ENCODE measurements at places on chromosomes 4 and X.

GRCh38 chr4:81166458-81167160 lies 48.4 kb downstream of the PRKG2 start:
- DNase-seq = no peak

GRCh38 chrX:135975421-135975820 lies 1.6 kb upstream of the MMGT1 start:
- DNase-seq = no peak

DNA sequence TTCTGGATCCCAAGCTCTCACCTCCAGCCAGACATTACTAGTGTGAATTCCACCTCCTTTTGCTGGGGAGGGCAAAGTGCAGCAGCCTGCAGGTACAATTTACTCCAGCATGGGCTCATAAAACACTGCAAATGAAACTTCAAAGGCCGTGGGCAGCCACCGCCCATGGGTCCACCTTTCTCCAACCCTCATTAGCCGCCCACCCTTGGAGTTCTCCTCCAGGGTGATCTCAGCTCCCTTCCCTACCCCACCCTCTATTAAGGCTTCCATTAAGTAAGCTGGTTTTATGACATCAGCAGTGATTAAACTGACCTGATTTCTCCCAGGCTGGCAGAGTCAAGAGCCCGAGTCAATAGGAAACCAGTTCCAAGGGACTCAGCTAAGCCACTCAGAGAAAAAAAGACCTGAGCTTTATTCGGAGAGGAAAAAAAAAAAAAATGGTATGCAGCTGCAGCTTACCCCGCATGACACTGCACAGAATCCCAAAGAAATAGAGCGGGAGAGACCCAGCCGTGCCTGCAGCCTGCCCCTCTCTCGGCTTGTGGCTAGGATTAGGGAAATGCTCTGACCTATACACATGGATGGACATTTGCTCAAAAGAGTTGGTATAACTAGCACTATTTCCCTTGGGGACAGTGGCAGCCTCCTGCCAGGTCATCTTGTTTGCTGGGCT lies 319.6 kb downstream of the PTTG2 start:
- DNase-seq = no peak

DNA sequence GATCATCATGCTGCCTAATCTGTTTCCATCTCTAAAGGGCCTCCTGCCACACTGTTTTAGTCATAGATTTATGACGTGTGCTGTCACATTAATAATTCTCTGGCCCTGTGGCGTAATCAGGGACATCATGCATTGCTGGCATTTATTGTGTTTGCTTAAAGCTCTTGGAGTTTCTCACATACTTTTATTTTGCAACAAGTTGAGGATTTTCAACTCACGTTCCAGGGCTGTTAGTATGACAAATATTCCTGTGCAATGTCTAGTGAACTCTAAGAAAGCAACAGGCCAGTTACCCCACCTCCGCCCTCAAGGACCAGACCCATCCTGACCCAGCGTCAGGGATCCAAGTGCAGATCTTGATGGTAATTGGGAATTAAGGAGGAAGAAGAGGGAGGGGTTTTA lies 7.8 kb upstream of the PIGA start:
- DNase-seq = no peak

- no peak for DNase-seq
These were observed 2.6 kb downstream of the CXCL2 start for GRCh38 chr4:74096265-74096980.

GRCh38 chr4:37453281-37453998 lies 208.9 kb downstream of the NWD2 start:
- DNase-seq = peak; percentile 76

DNA sequence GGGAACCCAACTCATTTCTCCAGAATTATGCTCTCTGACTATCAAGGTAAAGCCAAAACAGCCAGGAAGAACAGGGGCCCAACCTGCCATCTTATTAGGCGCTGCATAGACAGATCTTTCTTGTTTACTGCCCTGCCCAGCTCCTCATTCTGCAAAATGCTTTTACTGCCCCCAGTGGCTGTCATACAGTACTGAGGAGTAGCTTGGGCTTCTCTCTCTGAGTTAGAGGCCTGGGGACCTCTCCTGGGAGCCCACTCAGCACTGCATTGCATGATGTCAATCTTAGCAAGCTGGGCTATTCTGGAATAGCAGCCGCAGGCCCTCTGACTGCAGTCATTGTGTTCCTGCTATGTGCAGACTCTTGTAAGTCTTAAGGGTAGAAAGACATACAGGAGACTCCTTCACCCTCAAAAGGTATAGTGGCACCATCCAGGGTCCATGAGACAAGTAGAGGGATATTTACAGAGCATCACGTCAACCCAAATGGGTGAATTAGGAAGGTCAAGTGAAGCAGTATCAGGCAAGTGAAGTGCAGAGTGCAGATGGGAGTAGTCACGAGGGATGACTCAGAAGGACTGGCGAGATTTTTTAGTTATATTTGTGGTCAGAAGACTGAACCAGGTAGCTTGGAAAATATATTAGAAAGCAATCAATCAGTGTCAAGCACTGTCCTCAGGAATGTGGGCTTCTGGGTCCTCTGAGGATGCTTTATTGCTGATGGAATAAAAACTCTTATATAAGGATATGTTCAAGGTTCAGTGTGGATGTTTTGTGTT lies 294.1 kb upstream of the SFRP2 start:
- DNase-seq = no peak

- no peak for DNase-seq
These were observed 84.2 kb upstream of the WDFY3 start for GRCh38 chr4:85050736-85051135.

DNA sequence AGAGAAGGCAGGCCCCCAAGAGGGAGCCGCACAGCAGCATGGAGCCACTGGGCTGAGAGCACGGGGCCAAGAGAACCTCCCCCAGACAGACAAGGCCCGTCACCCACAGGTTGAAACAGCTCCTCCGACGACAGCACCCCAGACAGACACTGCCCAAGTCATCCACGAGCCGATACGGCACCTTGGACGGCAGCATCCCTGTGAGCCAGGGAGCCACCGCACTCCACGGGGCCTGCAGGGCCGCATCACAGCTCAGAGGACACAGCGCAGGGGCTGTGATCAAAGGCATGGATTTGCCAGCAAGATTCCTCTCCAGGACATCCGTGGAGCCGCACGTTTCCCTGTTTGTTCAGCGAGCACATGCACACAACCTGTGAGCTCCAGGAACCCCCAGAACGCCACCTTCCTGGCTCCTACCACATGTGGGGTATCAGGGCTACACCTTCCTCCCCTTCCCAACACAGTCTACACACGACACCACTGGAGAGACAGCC lies 3.9 kb downstream of the CTBP1 start:
- DNase-seq = no peak

GRCh38 chrX:37817579-37817978 lies 29.8 kb downstream of the DYNLT3 start:
- no peak for DNase-seq

DNA sequence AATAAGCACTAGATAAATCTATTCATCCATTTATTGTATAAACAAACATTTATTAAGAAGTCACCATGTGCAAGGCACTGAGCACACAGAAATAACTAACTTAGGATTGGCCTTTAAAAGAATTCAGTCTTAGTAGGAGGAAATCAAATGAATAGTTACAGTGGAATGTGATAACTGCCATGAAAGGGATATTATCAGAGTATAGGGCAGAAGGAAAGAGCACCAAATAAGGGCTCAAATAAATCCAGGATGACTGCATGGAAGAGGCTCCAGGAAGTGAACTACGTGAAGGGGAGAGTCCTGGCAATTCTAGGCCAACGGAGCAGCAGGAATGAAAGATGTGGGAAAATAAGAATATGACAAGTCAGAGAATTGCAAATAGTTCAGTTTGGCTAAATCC lies 406.0 kb downstream of the INPP4B start:
- DNase-seq = no peak

DNA sequence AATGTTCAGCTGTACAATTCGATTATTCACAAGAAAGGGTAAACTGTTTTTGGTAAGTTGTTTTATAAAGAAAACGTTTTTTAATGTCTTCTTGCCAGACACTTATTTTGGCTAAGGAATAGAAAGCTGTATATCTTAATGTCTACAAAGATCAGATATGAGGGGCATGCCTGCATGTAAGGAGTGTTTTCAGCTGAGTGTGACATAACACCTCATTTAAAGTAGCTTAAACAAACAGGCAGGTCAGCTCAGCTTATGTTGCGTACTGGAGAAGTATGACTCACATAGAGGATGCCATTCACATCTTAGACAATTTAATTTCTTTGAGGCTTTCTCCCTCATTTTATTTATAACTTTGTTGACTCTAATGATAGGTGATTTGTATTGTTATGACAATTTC lies 30.4 kb downstream of the LAMTOR3 start:
- DNase-seq = no peak

- no peak for DNase-seq
These were observed 22.3 kb upstream of the SH3D19 start for GRCh38 chr4:151347490-151348235.

DNA sequence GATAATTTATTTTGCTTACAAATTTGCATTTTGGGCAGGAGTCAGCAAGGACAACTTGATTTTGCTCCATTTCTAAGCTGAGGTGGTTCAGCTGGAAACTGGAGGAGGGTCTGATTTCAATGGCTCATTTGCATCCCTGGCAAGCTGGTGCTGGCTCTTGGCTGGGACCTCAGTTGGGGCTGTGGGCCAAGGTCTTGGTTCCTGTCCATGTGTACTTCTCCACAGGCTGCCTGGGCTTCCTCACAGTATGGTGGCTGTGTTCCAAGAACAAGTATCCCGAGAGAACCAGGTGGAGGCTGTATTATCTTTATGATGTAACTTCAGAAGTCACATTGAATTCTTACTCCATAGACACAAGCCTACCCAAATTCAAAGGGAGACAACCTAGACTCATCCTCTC lies 77.0 kb upstream of the STX18 start:
- no peak for DNase-seq

- no peak for DNase-seq
These were observed 35.4 kb upstream of the HPGDS start for GRCh38 chr4:94378047-94378446.

- no peak for DNase-seq
These were observed 126.8 kb downstream of the RTL3 start for GRCh38 chrX:78532363-78532762.

GRCh38 chr4:183213996-183214395 lies 106.1 kb downstream of the CLDN22 start:
- no peak for DNase-seq

DNA sequence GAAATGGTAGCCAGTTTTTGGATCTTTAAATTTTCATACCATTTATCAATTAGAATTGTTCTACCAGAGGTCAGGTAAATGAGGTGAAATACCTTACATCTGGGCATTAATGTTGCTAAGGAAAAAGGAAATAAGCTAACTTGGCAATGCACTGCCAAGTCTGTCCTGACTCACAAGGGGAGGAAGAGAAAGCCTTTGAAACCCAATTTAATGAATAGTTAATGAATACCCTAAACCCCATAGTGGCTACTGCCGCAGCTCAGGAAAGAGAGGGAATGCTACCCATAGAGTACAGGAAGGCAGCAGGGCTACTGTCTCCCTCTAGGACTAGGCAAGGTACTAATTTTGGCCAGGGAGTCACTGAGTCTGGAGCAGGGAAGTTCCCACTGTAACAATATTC lies 16.8 kb upstream of the DHX15 start:
- no peak for DNase-seq

- DNase-seq = no peak
These were observed 102.9 kb downstream of the PCDH7 start for GRCh38 chr4:30822911-30823551.

- DNase-seq = no peak
These were observed 124.5 kb upstream of the PLAC1 start for GRCh38 chrX:134782796-134783195.

GRCh38 chr4:56414135-56414670 lies 21.2 kb downstream of the PPAT start:
- DNase-seq = no peak

DNA sequence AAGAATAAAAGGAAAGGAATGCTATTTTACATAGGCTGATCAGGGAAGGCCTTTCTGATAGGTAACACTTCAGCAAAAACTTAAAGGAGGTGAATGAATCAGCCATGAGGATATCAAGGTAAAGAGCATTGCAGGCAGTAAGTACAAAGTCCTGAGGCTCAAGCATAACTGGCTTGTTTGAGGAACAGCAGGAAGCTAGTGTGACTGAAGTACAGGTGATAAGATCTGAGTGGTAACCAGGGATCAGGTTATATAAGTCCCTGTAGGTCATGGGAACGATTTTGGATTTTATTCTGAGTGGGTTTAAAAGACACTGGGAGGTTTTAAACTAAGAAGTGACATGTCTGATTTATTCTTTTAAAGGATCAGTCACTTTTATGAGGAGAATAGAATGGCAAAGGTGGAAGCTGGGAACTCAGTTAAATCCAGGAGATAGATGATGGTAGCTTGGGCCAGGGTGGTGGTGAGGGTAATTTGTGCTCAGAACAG lies 47.1 kb upstream of the THOC2 start:
- DNase-seq = no peak

- no peak for DNase-seq
These were observed 580 bp downstream of the NAF1 start for GRCh38 chr4:163166041-163166579.

DNA sequence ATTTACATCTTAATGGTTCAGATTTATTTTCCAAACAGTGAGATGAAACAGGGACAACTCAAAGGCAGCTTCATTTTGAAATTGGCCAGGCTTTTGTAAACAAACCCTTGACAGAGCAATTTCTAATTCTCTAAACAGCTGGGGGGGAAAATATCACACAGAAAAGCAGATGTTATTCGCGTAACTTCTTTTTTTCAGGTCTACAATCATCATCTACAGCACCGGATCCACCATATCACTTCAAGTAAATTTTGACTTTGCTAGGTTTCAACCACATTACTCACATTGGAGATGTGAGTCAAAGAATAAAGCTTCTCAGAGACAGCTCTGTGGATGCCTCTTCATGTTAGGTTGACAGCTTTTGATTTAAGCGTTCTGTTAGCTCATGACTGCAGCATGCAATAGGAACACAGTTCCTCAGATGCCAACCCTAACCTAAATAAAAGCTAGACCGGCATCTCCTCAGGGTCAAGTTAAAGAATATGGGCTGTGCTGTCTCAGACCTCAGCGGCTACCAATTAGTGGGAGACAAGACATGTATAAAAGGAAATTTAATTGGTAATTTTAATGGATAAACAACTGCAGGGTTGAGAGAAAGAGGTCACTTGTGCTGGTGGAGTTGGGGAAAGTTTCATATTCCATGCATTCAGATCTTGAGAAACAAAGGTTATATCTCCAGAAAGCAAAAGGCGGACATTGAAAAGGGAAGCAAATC lies 26.8 kb downstream of the AMELX start:
- no peak for DNase-seq

GRCh38 chrX:139201924-139202323 lies 328.6 kb upstream of the F9 start:
- no peak for DNase-seq

GRCh38 chrX:22323541-22323940 lies 50.8 kb downstream of the CBLL2 start:
- no peak for DNase-seq

DNA sequence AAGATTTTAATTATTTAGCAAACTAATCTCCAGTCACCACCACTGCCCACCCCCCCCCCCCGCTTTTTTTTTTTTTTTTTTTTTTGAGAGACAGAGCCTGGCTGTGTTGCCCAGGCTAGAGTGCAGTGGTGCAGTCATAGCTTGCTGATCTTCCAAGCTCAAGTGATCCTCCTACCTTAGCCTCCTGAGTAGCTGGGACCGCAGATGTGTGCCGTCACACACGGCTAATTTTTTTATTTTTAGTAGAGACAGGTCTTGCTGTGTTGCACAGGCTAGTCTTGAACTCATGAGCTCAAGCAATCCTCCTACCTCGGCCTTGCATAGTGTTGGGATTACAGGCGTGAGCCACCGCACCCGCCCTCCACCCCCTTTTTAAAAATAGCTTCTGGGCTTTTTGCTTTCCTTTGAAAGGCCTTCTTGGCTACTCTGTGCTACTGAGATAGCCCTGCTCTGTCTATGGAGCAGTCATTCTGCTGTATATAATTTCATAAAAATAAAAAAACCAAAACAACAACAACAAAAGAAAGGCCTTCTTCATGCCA lies 18.7 kb downstream of the TXLNG start:
- DNase-seq = no peak

All from NCI-H187 (cell line).